ENCODE measurements at places on chromosomes 16 and 17. TPM values are rescaled to one million over a fixed set of nuclear protein-coding genes. Genes with fewer than 3 reads are reported as not detected.

- DNase-seq: no peak
Observed at GRCh38 chr16:13992976-13993375, 73.0 kb downstream of the ERCC4 start.

GRCh38 chr17:79997011-79997660, 38.5 kb downstream of the TBC1D16 start:
- no peak for DNase-seq

DNA sequence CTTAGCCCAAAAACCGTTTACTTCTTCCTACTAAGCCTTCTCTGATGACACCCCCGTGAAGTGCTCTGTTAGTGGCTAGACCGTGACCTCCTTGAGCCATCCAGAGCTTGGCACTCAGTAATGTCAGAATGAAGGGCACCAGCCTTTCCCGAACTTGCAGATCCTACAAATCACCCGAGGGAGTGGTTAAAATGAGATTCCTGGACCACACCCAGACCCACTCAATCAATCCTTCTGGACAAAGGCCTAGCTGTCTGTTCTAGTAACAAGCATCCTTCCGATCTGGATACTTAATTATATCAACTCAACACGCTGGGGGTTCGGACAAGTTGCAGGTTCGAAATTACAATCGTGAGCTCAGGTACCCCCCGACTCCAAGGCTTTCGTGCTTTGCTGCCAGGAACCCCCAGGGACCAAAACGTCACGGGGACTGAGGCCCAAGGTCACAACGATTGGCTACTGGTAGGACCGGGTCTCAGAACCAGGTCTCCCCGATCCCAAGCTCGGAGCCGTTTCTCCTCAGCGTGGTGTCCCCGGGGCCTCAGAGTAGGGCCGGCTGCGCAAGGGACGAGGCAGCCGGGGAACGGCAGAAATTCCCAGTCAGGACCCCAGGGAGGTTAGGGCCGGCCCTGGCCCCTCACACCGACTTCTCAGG, 527 bp downstream of the CIAPIN1 start:
- DNase-seq: no peak

- DNase-seq: no peak
Observed at GRCh38 chr17:19408346-19408710, 2.7 kb upstream of the RNF112 start.

DNA sequence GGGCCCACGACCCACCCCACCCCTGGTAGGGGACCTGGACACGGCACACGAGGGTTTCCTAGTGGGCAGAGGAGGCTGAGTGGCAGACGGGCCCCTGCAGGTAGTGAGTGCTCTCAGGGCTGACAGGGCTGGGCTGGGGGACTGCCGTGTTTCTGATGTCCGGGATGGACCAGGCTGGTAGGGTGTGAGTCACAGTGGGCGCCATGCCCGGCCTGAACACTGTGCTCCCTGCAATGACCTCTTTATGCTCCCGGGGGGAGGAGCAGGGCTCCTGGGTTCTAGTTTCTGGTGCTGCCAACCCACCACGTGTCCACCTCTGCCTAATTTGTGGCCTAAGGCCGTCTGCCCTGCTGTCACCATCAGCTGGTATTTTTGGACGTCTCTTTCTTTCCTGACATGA, 26.3 kb downstream of the ARHGAP23 start:
- DNase-seq: no peak

- DNase-seq: no peak
Observed at GRCh38 chr16:57145046-57146021, 40.5 kb downstream of the PSME3IP1 start.

DNA sequence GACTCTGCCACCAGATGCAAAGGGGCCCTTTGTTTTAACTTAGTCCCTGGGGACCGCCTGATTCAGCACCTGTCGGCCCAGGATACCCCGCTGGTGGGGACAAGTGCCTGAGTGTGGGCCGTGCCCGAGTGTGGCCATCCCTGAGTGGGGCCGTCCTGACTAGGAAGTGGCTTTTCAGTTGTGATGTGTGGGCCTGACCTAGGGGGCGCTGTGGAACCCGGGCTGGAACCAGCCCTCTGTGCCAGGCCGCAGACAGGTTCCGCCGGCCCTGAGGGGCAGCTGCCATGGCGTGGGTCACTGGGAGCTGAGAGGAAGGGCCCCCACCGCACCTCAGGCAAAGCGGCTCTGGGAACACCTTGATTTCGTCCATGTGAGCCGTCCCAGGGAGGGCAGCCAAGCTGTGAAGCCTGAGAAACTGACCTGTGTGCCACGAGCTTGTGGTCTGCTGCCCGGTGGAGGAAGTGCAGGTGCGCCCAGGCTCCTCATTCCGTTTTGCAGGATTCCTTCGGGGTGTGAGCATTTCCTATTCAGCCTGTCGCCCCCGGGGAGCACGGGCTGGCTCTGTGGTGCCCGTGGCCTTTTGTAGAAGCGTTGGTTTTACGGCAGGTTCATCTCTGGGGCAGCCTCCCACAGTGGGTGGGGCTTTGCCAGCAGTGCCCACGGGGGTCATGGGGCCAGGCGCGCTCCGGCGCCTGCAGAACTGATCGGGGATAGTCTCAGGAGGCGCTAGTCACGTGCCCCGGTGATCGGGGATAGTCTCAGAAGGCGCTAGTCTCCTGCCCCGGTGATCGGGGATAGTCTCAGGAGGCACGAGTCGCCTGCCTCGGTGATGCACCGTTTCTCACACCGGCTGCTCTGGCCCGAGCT, 5.3 kb downstream of the RPL13 start:
- DNase-seq: peak; percentile 39

- peak; percentile 63 for DNase-seq
Observed at GRCh38 chr17:39239640-39240314, 14.0 kb upstream of the STAC2 start.

Gene BCO1
- 2.2 TPM for total RNA-seq

Gene CCDC57
- total RNA-seq: 79.0 TPM

Gene TBC1D3C
- total RNA-seq: not detected

All from progenitor cell of endocrine pancreas (in vitro differentiated cells).